ENCODE measurements at places on chromosomes 3 and 15.

DNA sequence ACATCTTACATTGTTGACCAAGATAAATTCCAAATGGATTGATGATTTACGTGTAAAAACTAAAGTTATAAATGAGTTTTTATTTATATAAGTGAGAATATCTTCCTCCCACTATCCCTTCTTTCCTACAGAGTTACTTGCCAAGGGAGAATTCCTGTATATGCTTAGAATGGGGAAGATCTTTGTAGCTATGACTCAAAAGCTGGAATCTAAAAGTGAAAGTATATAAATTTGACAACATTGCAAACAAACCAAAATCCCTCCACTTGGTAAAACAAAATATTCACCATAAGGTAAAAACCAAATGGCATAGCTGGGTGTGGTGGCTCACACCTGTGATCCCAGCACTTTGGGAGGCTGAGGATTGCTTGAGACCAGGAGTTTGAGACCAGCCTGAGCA is 52.7 kb upstream of the GCNT3 start:
- no peaks in the 10 kb centered on the region for H3K36me3 ChIP-seq
- H3K4me1 ChIP-seq = peaks cover 3% of the 10 kb centered on the region
- H3K4me3 ChIP-seq = no peak overlapping the region
- DNase-seq = no peak
- no peak overlapping the region for H3K27ac ChIP-seq

- no peak overlapping the region for H3K4me3 ChIP-seq
- no peak for DNase-seq
- H3K36me3 ChIP-seq = no peaks in the 10 kb centered on the region
These were observed 389.3 kb downstream of the MCTP2 start for GRCh38 chr15:94620632-94621031.

DNA sequence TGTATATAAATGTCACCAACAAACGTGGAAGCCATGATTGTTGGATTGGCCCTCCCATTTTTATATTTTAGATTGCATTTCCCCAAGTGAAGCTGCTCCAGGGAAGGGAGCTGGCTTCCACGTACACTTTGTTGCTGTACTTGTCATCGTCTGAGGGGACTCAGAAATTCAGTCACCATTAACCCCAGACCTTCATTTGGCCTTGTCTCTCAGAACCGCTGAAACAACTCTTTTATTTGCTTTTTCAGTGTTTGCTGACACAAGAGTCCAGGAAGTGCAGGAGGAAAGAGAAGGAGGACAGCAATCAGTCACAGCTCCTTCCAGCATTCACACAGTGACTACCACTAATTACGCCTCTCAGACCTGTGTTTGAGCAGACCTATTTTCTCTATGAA is 276.5 kb downstream of the TBL1XR1 start:
- H3K27me3 ChIP-seq = no peaks in the 10 kb centered on the region
- no peak overlapping the region for H3K27ac ChIP-seq
- H3K4me3 ChIP-seq = no peak overlapping the region
- no peaks in the 10 kb centered on the region for H3K36me3 ChIP-seq
- no peak for DNase-seq
- no peaks in the 10 kb centered on the region for H3K4me1 ChIP-seq

DNA sequence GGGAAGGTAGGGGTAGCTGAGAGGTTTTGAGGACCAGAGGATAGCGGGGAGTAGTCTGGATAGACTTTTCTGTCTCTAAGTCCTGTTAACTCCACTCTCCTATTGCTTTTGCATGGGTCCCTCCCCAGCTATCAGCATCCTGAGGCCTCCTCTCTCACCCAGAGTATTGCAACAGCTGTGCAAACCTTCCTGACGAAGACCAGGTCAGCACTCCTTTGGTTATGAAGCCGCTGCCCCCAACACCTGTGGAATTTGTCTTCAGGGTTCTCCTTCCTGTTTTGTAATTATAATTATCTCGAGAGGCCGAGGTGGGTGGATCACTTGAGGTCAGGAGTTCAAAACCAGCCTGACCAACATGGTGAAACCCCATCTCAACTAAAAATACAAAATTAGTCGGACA is 24.8 kb downstream of the TYRO3 start:
- H3K27me3 ChIP-seq = peaks cover 39% of the 10 kb centered on the region
- H3K4me3 ChIP-seq = no peak overlapping the region
- DNase-seq = no peak
- H3K36me3 ChIP-seq = no peaks in the 10 kb centered on the region

DNA sequence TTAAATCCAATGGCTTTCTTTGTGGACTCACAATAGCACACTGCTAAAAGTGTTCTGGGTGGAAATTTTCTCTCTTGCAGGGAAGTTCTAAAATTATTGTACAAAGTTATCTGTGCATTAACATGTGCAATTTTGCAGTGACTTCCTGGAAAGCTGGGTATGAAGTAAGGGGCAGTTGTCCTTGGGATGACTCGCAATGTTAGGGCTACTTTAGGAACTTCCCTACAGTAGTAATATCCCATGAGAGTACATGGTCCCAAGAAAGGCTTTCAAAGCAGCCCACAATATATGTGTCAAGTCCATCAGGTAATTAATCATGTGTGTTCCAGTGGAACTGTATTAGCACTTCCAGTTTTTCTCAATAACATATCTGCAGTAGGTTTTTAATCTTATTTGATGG is 201.0 kb upstream of the UBE2E2 start:
- H3K27ac ChIP-seq = no peak overlapping the region
- no peaks in the 10 kb centered on the region for H3K36me3 ChIP-seq
- H3K4me3 ChIP-seq = no peak overlapping the region
- no peaks in the 10 kb centered on the region for H3K27me3 ChIP-seq
- no peak for DNase-seq

GRCh38 chr3:197471221-197472010 is 84.4 kb downstream of the BDH1 start:
- no peak overlapping the region for H3K4me3 ChIP-seq
- H3K36me3 ChIP-seq = no peaks in the 10 kb centered on the region
- no peak overlapping the region for H3K27ac ChIP-seq
- peaks cover 13% of the 10 kb centered on the region for H3K4me1 ChIP-seq
